ENCODE measurements at places on chromosomes 6 and 20. TPM values are rescaled to one million over a fixed set of nuclear protein-coding genes. Genes with fewer than 3 reads are reported as not detected.

DNA sequence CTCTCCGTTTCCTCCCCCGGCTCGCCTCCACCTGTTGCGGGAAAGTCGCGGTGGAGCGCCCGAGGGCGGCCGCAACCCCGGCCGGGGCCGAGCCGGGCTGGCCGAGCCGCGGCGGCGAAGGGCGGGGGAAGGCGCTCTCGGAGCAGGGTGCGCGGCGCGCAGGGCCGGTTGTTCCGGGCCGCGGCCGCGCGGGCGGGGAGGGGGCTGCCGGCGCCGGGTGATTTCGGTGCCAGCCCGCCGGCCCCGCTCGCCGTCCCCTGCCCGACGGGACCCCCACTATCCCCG is 235 bp downstream of the MAP7 start:
- DNase-seq = no peak

- DNase-seq = no peak
These were observed 10.2 kb upstream of the NEDD9 start for GRCh38 chr6:11242711-11243110.

DNA sequence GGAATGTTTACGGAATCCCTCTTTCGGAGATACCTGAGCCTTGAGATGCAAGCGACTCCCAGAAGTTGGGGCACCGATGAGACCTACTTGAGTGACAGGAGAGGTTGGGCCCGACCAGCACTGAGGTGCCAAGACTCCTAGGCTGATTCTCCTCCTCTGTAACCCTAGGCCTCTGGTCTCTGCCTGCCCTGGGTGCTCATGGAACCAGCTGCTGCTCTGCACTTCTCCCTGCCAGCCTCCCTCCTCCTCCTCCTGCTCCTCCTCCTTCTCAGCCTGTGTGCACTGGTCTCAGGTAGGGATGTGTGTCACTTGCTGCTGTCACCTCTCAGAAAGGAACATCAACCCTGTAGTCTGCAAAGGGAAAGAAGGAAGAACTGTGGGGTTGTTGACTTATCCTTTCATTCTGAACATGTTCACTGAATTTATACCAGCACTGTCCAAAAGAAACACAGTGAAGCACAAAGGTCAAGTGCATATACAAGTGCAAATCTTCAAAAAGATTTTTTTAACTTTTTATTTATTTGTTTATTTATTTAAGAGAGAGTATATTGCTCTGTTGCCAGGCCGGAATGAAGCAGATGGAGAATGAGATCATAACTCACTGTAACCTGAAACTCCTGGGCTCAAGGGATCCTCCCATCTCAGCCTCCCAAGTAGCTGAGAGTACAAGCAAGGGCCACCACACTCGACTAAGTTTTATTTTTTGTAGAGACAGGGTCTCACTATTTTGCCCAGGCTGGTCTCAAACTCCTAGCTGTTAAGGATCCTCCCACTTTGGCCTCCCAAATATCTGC is 913 bp downstream of the BTN2A2 start:
- peak; percentile 20 for DNase-seq

DNA sequence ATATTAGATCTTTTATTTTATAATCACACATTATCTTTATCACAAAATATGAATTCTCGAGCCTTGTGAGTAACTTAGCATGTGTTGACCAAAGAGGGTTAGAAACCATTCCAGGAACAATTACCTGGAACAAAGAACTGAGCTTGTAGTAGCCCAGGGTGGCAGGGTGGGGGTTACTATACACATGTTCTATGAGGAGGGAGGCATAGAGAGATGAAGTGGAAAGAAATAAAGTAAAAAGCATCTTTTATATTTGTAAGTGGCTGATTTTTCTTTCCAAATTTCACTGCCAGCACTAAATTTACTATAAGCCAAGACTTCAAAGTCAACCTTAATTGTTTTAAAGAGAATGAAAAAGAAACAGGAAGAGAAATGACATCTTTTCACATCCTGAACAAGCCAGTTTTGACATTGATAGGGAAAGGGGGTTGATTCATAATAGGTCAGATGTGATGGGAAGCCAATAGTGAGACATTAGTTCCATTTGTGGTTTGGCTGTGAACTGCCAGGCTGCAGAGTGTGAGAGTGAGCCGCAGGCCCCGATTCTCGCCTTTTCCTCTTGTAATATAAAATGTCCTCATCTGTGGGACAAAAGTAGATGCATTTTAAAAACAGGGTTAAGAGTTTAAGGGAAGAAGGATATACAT is 52.7 kb upstream of the MYB start:
- peak; percentile 55 for DNase-seq

- DNase-seq = no peak
These were observed 42.4 kb upstream of the ECHDC1 start for GRCh38 chr6:127385668-127386430.

DNA sequence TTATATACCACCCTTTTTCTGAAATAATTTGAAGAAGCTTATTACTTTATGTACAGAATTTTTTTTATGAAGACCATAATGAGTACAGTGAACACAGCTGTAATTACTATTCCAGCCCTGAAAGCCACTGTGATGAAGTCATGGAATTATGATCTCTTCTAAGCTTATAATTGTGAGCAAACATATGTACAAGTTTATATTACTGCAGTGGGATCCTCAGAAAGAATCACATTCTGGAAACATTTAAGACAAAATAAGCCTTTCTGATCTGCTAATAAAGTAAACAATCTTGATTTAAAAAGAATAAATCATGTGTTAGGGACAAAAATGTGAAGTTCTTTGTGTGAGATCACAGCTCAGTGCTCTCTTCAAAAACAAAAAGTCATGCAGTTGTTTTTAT is 560.4 kb downstream of the CD109 start:
- DNase-seq = no peak

DNA sequence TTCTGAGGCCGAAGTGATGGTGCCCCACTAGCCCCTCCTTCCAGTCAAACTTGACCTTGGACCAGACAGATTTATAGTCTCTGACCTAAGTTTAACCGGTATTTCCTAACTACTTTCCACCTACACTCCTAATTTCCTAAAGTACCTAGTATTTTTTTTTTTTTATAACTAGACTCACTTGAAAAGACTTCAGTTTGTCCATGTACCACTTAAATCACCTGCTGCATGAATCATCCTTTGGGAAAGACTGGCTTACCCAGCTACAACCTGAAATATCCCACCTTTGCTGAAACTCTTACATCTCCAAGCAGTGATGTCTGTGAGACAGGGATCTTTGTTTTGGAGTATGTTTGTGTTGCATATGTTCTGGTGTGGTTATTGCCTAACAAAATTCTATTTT is 71.1 kb downstream of the ZDHHC14 start:
- no peak for DNase-seq

DNA sequence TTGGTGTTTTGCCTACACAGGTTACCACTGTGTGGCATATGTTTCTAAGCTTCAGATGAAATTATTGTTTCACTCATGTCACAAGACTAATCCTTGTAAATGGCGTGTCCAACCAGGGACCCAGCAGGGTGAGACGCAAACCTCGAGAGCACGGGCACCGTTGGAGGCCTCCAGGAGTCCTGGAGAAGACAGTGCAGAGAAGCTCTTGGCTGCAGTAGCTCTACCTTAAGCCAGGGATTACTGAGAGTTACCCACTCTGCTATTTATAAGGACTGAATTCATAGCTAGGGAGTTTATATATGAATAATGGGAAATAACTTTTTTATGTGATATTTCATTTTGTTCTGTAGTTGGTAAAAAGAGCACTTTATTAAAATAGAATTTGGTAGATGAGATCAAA is 137.4 kb downstream of the SLC24A3 start:
- no peak for DNase-seq

- no peak for DNase-seq
These were observed 43.6 kb upstream of the BHLHE23 start for GRCh38 chr20:63050406-63050805.

- DNase-seq = no peak
These were observed 52.0 kb downstream of the CDC5L start for GRCh38 chr6:44439270-44440045.

DNA sequence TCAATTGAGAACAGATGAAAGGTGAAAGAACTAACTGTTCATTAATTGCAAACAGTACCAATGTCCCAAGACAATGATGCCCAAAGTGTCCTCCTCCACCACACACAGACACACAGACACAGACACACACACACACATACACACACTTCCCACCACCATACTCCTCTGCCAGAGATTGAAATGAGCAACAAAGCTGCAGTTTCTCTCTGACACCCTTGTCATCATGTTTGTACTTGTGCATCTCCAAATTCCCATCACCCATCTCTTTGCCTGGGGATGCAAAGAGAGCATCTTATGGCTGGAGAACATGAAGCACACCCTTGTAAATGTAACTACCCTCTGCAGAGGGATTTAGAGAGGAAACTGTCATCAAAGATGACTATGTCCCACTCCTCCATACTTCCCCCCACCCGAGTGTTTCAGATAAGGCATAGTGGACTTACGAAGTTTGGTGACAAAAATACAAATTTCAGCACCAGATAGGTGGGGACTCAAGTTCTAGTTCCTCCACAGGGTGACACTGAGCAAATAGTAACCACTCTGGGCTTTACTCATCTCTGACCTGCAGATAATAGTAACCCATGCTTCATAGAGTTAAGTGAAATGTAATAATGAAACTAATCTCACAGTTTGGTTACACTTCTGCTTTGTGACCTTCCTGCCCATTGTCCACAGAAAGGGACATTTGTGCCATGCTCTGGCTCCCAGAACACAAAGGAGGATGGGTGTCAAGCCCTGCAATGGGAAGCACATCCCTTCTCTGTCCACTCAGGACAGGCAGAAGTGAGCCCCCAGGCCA is 8.7 kb downstream of the MAFB start:
- no peak for DNase-seq

GRCh38 chr6:107557698-107558097 is 67.8 kb downstream of the SOBP start:
- DNase-seq = no peak

- no peak for DNase-seq
These were observed 3.4 kb downstream of the GJA1 start for GRCh38 chr6:121438869-121439268.

DNA sequence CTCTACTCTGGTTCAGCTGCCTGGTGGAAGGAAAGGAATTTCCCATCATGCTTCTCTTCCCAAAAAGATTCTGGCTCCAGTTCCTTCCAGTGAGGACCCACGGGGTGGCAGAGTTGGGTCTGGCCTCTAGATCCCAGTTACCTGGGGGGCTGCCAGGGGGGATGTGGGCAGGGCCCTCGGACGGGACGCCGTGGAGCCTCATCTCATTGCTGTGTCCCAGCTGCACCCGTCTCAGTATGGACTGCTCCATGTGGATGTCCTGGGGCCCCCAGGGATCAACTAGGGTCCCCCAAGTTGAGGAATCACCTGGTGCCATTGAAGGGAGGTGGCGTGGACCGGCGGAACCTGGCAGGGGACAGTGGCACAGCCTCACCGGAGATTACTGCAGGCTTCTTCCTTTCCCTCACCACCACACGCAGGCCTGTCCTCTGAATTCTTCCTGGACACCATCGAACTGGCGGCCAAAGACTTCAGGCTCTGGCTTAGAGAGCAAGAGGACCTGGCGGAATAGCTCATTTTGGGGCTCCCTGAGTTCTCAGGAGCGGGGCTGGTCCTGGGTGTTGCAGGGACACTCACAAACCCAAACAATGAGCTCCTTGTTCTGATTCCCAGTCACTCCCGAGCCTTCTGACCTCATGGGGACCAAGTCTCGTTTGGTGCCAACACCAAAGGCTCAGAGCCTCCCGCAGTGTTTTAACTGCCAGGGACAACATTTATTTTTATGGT is 8.5 kb downstream of the ZBP1 start:
- DNase-seq = no peak

DNA sequence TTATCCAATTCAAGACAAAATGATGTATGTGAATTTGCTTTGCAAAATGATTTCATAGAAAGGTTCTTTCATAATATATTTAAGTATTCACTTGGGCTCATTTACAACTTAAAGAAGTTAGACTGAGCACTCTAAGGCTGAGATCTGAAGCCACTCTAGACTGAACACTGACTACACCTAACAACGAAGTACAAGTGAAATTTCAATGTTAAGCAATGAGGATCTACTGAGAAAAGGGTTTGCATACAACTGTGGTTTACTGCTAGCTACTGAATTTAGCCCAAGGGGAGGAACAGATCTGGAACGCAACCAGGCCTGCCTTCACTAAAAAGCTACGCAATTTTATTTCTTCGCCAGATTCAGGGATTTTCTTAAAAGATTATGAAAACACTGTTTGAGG is 106.4 kb downstream of the MBOAT1 start:
- DNase-seq = no peak

GRCh38 chr6:154738551-154738961 is 5.3 kb downstream of the SCAF8 start:
- no peak for DNase-seq

DNA sequence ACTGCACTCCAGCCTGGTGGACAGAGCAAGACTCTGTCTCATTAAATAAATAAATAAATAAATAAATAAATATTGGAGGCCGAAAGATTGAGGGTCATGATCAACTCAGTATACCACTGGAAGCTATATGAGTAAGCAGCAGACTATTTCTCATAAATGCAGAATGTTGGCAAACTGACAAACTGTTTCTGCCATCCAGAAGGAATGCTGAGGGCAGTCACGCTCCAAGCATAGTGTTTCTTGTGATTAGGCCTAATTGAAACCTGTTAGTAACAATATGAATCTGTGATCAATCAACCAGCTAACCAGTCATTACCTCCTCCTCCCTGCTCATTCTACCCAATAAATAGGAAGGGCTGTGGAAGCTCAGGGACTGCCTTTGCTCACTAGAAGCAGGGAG is 15.2 kb upstream of the KCNK15 start:
- DNase-seq = no peak

DNA sequence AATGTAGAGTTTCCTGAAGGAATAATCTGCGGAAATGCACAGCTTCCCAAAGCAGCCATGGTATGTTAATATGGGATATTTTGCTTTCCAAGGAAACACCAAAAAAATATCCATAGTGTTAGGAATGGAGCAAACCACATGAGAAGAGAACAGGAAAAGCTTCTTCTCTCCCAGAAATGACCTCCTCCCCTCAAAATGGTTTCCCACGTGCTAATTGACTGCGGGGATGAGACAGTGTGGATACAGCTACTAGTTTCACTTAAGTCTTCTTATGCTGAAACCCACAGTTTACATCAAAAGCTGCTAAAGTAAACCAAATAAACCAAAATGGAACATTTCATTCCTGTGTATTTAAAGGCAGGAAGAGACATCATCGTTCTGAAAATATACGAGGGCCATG is 69.4 kb downstream of the FYN start:
- peak; percentile 51 for DNase-seq

DNA sequence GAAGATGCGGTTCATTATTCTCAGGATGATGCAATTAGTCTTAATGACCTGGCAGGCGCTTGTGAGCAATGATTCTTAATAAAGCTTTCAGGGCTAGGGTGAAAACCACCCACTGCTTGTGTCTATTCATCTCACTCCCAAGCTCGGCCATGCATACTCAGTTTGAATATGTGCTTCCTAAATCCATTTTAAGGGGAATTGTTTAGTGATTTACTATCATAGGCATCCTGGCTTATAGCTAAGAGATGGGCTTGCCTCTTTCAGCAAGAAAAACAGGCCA is 141.1 kb upstream of the SLC24A3 start:
- DNase-seq = no peak

- no peak for DNase-seq
These were observed 28.8 kb upstream of the CFAP206 start for GRCh38 chr6:87378947-87379346.

The PI3 gene
- not detected for total RNA-seq

The MEP1A gene
- total RNA-seq = not detected

The OTOR gene
- total RNA-seq = not detected

The NOP56 gene
- total RNA-seq = 382 TPM

The MYH7B gene
- total RNA-seq = 0.04 TPM

The HLA-G gene
- total RNA-seq = 1.3 TPM

The DOK5 gene
- not detected for total RNA-seq

The AKIRIN2 gene
- 42.1 TPM for total RNA-seq

All from activated CD4-positive, alpha-beta T cell treated with anti-CD3 and anti-CD28 coated beads, Interleukin-2, amount 10 ng/mL, durations not matched to agents 7 days and 5 days (primary cell).